ENCODE measurements at places on chromosomes 16 and 17.

- no peak for DNase-seq
Measured at GRCh38 chr17:34435182-34435928, 72.3 kb upstream of the CCL1 start.

DNA sequence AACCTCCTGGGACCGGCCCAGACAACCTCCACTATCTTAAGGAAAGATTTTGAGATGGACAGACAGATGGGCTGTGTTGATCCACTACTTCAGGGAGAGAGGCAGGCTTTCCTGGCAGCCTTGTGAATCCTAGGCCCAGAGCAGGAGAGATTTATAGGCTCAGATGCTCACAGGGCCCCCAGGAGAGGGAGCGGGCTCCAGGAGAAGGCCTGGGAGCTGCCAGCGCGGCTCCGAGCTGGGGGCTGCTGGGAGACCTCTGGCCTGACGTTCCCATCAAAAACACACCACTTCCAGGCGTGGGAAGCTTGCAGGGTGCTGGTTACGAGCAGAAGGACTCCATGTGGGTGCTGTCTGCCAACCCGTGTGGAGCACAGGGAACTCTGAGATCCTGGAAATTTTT, 53.2 kb downstream of the MYH11 start:
- DNase-seq, result no peak

DNA sequence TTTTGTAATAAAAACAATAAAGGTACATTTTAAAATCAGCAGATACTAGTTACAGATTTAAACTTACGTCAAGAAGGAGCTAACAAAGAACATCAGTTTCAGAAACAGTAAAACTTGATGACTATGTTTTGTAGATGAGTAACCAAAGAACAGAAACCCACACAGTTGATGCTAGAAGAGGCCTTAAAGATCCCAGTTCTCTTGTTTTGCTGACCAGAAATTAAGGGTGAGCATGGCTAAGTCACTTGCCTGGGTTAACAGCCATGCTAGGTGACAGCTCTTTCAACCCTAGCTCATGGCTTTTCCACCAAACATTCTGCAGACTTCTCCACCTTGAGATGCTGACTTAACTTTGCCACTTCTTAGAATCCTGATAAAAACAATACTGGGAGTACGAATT, 26.4 kb downstream of the STX8 start:
- no peak for DNase-seq

DNA sequence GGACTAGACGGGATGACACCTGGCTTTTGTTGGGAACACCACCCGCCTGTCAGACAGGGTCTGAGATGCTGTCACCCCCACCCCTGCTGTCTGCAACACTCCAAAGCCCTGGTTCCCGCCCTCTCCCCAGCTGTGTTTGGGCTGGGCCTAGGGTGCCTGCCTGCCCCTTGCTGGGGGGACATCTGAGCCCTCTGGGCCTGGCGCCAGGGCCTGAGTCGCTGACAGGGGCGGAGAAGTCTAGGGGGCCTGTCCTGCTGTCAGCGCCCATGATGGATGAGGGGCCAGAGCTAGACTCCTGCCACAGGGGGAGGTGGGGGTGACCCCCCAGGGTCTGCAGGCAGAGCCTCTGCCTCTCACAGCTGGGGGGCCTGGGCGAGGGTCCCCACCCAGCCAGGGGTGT, 7.6 kb upstream of the PKMYT1 start:
- DNase-seq, result no peak

DNA sequence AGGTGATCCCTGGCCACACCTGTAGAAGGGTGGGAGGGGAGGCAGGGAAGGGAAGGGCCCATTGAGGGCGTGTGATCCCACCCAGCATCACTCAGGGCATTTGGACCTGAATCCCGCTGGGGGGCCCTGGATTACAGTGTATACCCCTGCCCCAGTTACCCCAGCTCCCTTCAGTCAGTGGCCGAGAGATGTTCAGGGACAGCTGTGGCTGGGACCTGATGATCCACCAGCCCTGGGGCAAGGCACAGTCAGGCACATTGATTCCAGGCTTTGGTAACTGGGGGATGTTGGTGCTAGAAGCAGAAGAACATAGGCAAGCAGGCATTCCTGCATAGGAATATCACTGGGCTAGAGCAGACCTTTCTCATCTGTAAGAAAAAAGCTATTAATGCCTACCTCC, 170.3 kb downstream of the FOXL1 start:
- no peak for DNase-seq

DNA sequence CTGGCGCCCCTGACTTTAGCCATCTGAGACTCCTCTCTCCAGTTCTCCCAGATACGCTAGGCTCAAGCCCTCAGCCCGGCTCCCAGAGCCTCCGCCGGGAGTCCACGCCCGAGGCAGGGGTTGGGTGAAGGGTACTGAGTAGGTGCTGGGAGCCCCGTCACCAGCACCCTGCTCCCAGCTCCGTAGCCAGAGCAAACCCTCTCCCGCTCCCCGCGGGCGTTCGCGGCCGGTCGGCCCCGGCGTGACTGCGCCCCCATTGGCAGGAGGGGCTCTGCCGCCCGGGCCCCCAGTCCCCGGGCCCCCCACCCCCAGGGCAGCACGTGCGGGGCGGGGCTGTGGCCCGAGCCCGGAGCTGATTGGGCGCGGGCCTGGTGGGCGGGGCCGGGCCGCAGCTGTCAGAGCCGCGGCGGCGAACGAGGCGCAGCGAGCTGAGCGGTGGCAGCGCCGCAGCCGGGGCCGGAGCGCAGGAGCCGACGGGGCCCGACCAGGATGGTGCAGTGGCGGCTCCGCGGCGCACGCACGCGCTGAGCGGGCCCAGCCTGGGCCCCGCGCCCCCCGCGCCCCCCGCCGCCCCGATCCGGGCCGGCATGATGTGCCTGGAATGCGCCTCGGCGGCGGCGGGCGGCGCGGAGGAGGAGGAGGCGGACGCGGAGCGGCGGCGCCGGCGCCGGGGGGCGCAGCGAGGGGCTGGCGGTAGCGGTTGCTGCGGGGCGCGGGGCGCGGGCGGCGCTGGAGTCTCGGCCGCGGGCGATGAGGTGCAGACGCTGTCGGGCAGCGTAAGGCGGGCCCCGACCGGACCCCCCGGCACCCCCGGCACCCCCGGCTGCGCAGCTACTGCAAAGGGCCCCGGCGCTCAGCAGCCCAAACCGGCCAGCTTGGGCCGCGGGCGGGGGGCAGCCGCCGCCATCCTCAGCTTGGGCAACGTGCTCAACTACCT, at the start of gene SPNS2:
SPNS2 (plus strand) TSS at position 421 of the 937 bp plus-strand sequence; CDS start at position 588, 167 bp downstream.
- no peak for DNase-seq

GRCh38 chr17:65898651-65899050, 293.3 kb downstream of the CEP112 start:
- DNase-seq, result no peak

GRCh38 chr17:79978548-79978855, 57.2 kb downstream of the TBC1D16 start:
- DNase-seq, result no peak

- no peak for DNase-seq
Measured at GRCh38 chr16:81174644-81175324, 63.7 kb upstream of the BCO1 start.

GRCh38 chr16:15777533-15778203, 79.2 kb downstream of the MYH11 start:
- no peak for DNase-seq

DNA sequence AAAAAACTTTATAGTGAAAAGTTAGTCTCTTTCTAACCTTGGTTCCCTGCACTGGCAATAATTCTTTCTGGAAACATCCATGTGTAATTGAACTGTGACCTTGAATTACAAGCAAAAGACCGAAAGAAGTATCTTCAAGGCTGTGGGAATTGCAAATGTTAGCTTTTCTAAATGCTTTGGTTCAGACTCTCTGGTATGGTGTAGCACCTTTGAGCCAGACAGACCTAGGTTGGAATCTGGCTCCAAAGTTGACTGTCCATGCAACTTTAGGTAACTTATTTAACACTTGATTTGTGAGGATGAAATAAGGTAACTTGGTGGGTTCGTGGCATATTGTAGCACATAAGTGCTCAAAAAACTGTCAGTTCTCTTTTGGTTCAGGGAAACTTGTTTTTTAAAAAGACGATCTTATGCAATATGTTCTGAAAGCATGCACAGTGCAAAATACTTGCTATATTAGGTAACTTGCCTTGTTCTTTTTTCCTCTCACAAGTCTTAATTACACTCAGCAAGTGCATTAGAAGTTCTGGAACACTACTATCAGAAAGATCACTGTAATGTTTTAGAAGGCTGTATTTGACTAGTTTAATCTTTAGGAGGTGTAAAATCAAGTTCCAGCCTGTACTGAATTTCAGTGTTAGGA, 46.3 kb downstream of the TANGO6 start:
- no peak for DNase-seq

Measured in stimulated activated CD4-positive, alpha-beta T cell treated with anti-CD3 and anti-CD28 coated beads, Interleukin-1b, Interleukin-23, amount 100 ng/mL, for 1 hour (primary cell).